ENCODE measurements at places on chromosomes 2 and 18.

DNA sequence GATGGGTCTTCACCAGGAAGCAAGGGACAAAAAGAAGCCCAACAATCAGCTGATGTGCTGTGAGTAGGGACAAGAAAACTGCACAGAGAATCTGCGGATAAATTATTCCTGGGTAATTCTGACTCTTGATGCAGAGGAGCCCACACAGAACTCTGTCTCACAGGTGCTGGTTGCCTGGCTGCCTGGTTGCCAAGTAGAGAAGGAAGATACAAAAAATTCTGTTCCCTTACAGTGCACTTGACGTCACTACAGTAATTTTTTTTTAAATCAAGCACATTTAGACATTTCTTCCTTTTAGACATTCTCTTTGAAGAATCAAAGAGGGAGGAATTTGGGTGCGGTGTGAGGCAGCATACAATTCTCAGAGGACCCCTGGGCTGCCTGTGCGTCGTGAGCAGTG is 152.1 kb upstream of the SIX3 start:
- no peak for DNase-seq

DNA sequence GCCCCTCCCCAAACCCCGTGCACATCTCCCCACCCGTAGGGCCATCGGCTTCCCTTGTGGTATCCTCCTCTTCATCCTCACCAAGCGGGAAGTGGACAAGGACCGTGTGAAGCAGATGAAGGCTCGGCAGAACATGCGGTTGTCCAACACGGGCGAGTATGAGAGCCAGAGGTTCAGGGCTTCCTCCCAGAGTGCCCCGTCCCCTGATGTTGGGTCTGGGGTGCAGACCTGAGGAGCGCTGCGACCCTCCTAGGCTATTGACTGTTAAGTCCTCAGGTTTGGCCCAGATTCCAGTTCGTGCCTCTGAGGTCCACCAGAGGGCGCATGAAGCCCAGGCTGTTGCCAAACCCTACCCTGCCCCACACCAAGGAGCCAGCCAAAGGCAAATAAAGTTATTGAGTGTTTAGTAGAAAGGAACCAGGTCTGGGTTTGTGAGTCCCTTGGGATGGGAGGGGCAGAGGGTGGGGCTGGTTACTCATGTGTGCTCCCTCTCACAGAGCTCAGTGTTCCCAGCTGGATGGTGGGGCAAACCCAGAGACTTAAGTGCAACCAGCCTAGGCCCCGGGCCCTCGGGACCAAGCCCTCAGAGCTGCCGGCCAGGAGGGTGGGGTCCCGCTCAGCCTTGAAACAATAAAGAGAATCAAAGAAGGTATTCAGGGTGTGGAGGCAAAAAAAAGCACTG is 2.4 kb downstream of the PNKD start:
- DNase-seq: peak; percentile 75

DNA sequence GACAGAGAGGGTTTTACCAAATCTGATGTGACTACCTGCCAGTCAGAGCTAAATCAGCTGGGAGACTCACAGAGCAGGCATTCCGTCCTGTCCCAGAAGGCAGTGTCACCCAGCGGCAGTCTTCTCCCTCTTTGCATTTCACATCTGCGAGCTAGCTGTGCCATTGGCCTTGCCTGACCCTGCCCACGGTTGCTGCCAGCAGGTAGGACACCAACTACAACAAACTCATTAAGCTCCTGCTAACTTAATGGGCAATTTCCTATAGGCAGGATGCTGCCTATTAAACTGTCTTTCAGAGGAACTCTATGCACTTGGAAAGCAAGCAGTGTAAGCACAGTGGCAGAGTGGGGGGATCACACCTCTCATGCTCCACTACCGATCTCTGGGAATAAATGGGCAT is 116.4 kb upstream of the CAPN13 start:
- DNase-seq: no peak

DNA sequence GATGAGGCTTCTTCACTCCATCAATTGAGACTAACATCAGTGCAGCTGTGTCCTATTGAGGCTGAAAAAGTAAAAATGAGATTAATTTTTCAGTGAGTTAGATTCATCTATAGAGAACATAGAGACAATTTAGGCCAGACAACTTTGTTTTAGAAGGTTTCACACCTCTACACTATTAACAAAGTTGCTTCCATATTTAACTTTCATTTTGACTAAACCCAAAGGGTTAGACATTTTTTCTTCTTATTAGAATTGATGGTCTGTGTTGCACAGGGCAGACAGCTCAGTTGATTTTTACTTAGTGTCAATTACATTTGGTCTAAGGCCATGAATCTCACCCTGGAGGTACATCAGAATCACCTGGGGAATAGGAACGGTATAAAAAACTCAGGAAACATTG is 130.2 kb upstream of the NXPH2 start:
- DNase-seq: no peak

DNA sequence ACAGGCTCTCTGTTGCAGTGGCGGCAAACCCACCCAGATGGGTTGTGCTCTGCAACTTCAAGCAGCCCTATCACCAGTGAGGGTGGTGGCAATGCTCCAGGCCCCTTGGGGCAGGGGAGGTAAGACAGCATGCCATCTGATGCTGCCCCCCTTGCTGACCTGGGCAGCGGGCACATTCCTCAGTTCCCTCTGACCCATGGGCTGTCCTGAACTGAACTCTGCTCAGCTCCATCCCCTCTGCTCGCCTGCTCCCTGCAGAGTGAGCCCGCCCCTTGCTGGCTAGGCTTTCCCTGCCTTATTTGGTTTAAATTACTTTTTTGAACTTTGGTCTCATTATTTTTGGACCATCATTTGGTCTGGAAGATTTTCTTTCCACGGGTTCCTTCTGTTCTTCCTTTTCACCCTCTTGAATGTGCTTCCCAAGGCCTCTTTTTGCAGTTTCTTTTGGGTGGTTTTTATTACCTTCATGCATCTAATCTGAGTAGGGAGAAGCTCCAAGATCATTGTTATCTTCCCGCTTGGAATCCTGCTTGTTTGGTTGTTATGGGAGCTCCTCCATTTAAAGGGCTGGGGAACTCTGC is 565.4 kb downstream of the TNS1 start:
- no peak for DNase-seq

DNA sequence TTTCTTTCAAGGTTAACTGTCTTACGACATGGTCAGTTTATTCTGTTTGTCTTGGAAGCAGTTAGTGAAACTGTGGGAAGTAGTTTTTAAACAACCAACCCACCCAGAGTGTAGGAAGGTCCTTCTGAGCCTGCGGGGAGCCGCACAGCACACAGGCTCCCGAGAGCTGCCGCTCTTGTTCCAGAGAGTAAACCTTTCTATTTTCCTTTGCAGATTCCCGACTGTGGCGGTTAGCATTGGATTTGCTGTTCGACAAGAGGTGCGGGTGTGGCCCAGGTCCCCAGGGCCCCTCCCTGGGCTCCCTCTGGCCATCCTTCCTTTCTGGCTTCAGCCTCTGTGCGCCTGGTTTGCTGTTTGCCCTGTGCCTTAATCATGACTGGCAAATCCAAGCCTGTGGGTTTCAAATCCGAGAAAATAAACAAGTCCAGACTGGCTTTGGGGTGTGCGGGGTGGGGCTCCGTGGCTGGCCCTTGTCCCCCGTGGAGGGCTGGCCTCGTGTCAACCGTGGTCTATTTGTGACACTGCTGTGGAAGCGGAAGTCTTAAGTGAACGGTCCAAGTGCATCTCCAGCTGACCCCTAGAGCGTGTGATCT is 30.7 kb downstream of the IMPA2 start:
- no peak for DNase-seq

DNA sequence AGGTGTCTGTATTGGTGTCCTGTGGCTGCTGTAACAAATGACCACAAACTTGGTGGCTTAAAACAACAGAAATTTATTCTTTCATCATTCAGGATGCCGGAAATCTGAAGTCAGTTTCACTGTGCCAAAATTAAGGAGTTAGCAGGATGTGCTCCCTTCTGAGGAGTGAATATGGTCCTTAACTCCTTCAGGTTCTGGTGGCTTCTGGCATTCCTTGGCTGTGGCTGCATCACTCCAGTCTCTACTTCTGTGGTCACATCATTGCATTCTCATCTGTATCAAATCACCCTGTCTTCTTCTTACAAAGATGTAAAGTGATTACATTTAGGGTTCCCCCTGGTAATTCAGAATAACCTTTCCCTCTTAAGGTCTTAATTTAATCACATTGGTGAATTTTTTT is 12.6 kb downstream of the GPD2 start:
- no peak for DNase-seq

Measured in activated CD4-positive, alpha-beta T cell treated with anti-CD3 and anti-CD28 coated beads for 1 hour (primary cell).